ENCODE measurements at places on chromosomes 12 and 14.

DNA sequence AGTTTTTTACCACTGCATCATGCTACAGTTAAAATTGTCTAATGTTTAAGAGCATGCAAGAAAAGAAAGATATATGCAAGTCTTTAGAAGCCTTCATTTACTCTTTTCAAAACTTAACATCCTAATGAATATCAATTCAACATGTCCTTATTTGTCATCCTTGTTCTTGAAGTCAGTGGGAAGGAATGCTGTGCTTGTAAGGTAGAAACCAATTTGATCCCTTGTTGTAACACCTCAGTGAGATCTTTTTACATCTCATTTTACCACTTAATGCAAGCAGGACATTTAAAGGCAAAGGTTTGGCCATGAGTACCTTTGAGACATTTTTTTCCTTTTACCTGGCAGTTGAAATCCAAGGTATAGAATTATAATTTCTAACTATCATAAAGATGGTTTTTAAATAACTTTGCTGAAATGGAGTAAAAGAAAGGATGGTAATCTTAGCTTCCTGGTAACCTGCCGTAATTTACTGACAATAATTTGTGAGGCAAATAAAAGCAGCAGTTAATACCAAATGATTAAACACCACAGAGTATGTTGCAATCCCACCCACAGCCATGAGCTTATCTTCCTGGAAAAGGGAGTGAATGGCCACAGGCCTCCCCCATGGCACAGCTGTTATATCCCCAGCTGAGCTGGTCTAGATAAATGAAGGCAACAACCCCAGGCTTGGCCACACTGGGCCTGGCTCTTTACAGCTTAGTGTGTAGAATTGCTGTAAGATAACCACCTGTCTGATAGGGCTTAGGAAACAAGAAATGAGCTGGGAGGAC, 33.2 kb upstream of the STRN3 start:
- DNase-seq = no peak

GRCh38 chr12:94299846-94300245, 151.5 kb downstream of the PLXNC1 start:
- no peak for DNase-seq

GRCh38 chr14:22314183-22314820, 274.7 kb downstream of the DAD1 start:
- peak; percentile 58 for DNase-seq

- no peak for DNase-seq
These were observed at the start of gene OR6S1 for GRCh38 chr14:20641591-20641990. Gene OR6S1 (minus strand): TSS chr14:20641691. CDS start chr14:20641691, 0 bp downstream.

Measured in ACHN (cell line).